ENCODE measurements at places on chromosomes 1 and 21. TPM values are rescaled to one million over a fixed set of nuclear protein-coding genes. Genes with fewer than 3 reads are reported as not detected.

RGS8 gene
- total RNA-seq: not detected

- DNase-seq: no peak
Measured at GRCh38 chr1:19505693-19506457, 20.5 kb upstream of the CAPZB start.

- no peak for DNase-seq
Measured at GRCh38 chr1:165703648-165704047, 5.3 kb upstream of the ALDH9A1 start.

DNA sequence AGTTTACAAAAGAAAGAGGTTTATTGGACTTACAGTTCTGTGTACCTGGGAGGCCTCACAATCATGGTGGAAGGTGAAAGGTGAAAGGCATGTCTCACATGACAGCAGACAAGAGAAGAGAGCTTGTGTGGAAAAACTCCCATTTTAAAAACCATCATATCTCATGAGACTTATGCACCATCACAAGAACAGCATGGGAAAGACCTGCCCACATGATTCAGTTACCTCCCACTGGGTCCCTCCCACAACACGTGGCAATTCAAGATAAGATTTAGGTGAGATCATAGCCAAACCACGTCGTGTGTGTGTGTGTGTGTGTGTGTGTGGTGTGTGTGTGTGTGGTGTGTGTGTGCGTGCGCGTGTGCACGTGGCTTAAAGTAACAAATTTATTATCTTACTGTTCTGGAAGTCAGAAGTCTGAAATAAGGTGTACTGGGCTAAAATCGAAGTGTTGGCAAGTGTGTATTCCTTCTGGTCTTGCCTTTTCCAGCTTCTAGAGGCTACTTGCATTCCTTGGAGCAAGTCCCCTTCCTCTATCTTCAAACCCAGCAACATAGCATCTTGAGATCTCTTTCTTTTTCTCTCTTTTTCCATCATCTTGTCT is 48.1 kb upstream of the MPC2 start:
- DNase-seq: peak; percentile 1
